ENCODE measurements at places on chromosomes 13 and 19.

DNA sequence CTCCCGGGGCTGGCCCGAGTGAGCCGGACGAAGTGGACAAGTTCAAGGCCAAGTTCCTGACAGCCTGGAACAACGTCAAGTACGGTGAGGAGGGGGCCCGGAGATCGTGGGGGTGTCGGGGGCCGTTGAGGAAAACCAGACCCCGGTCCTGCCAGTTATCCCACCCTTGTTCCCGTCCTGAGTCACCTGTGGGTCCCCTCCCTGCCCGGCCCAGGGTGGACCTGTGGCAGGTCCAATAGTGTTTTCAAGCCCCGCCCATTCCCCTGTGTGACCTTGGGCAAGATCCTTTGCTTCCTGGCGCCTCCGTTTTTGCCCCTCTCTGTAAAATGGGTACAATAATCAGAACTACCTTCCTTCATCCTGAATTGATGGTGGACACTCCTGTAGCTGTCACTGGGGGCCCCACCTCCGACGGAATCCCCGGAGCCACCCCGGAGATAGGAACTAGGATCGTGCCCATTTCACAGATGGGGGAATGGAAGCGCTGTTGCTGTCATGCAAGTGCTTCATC lies 593 bp downstream of the ATG4D start:
- no peak for DNase-seq

DNA sequence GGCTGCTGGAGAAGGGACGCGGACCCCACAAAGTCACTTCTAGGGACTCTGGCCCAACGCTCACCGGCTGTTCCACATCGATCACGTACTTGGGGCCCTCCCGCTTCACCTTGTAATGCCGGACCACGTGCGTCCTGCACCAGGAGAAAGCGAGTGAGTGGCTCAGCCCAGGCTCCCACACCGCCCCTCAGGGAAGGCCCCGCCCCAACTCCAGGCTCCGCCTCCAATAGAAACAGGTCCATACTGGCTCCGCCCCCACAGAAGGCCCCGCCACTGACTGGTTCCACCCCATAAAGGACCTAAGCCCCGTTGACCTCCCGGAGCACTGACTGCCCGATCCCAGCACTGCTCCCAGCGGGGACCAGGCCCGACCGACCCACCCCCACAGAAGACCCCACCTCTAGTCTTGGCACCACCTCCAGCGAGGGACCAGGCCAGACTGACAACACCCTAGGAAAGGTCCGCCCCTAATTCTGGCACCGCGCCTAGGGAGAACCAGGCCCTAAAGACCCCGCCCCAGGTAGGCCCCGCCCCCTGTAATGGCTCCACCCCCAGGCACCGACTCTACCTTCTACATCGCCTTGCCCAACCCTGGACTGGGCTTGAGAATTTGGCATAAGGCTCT lies 11.3 kb downstream of the STAP2 start:
- DNase-seq: peak; percentile 74

DNA sequence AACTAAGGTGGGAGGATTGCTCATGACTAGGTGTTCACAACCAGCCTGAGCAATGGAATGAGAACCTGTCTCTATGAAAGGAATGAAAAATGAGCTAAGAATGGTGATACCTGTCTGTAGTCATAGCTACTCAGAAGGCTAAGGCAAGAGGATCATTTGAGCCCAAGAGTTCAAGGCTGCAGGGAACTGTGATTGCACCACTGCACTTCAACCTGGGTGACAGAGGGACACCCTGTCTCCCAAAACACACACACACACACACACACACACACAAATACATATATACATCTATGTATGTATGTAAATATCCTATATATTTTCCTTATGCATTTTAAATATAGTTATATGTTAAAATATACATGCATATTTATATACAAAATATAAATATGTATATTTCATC lies 7.4 kb upstream of the ZNF433 start:
- no peak for DNase-seq

GRCh38 chr13:48410199-48410598 lies 2.7 kb downstream of the LPAR6 start:
- no peak for DNase-seq

- DNase-seq: no peak
Measured at GRCh38 chr13:100559886-100560285, 28.7 kb downstream of the GGACT start.

- no peak for DNase-seq
Measured at GRCh38 chr13:104530741-104531140, 1464.5 kb upstream of the SLC10A2 start.

- no peak for DNase-seq
Measured at GRCh38 chr19:7450243-7451223, 38.3 kb downstream of the PEX11G start.

- DNase-seq: no peak
Measured at GRCh38 chr13:39040206-39040605, 1.9 kb downstream of the NHLRC3 start.

- DNase-seq: no peak
Measured at GRCh38 chr13:108154421-108154858, 60.9 kb downstream of the LIG4 start.

GRCh38 chr13:108769213-108770070 lies 140.0 kb downstream of the MYO16 start:
- DNase-seq: no peak

DNA sequence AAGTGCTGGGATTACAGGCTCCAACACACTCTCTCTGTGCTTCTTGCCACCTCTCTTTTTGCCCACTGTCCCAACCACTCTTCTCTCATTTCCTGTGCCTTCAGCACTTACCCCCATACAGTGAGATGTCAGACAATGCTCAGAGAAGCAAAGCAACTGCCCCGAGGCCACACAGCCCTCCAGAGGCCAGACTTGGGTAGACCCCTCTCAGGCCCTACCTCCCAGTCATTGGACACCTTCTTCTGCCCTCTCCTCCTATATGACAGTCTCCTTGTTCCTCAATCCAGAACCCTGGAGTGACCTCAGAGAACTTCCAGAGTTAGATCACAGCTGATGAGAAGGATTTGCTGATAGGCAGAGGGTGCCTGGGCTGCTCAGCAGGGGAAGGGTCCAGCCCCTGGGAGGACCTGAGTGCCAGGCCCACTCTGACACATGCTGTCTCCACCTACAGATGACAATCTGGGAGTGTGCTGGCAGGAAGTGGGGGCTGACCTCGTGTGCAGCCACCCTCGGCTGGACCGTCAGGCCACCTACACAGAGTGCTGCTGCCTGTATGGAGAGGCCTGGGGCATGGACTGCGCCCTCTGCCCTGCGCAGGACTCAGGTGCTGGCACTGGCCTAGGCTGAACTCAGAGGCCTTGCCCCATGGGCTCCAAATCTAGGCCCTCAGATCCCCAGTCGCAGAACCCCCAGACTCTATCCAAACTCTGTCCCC lies 24.4 kb downstream of the LTBP4 start:
- no peak for DNase-seq

- DNase-seq: no peak
Measured at GRCh38 chr13:51118809-51119431, 7.8 kb upstream of the C13orf42 start.

DNA sequence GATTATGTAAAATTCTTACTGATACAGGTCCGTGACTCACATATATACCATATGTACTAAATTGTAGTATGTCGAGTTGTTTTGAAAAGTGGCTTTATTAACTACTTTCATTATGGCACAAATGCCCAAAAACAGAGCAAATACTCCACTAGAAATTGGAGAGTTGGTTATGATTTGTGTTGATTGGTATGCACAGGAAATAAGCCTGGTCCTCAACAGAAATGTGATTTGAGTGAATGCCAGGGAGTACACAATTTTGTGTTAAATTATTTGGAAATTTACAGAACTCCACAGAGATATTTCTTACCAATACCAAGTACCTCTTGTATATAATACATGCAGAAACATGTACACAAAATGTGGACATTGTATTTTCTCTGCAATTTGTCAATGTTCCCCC lies 676.7 kb downstream of the PCDH9 start:
- DNase-seq: no peak

GRCh38 chr19:45515081-45515624 lies 7.9 kb downstream of the VASP start:
- DNase-seq: peak; percentile 82

DNA sequence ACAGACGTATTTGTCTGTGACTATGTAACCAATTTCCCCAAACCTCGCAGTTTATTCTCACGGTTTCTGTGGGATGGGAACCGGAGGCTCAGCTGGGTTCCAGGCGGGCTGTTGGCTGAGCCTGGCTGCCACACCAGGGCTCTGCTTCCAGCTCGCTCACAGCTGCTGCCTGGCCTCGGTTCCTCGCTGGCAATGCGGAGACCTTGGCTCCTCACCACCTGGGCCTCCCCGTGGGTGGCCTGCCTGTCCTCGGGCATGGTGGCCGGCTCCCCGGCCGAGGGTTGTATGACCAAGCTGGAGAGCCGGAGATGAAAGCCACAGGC lies 218.9 kb upstream of the MAB21L1 start:
- DNase-seq: no peak

- DNase-seq: no peak
Measured at GRCh38 chr13:76635232-76636230, 250.7 kb downstream of the KCTD12 start.

DNA sequence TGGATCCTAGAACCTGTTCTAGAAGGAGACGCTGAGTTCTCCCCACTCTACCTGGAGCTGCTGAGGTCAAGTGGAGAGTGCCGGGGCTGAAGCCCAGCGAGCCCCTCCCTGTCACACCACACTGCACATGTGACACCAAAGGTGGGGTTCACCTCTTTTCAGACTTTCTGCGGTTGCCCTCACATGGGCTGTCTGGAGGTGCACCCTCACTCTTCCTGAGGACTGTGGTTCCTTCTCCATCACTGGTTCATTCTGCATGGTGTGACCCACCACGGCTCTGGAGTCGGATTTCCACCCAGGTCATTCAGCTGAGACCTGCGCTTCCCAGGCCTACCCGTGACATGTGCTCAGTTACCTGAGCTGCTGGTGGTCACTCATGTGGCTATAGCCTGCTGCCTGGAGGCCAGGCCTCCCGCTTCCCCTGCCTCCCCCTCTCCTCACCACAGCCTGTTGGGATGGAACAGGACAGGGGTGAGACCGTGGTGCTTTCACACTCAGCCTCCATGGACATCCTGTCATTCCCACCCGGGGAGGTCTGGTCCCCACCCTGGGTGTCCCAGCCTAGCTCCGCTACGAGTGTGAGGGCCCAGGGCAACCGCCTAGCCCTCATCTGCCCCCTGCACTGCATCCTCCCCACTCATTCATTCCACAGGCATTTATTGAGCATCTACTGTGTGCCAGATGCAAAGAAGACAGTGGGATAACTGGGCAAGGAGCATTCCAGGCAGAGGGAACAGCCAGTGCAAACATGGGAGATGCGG lies 605 bp upstream of the A1BG start:
- no peak for DNase-seq

Measured in CD4-positive, alpha-beta T cell treated with Interferon gamma for 1 hour (primary cell).